Amniotic stem cell (primary cell): ENCODE measurements at places on chromosomes 6 and 20.
A peak's percentile ranks its signal among the peaks of the same experiment; 100 is the strongest.

DNA sequence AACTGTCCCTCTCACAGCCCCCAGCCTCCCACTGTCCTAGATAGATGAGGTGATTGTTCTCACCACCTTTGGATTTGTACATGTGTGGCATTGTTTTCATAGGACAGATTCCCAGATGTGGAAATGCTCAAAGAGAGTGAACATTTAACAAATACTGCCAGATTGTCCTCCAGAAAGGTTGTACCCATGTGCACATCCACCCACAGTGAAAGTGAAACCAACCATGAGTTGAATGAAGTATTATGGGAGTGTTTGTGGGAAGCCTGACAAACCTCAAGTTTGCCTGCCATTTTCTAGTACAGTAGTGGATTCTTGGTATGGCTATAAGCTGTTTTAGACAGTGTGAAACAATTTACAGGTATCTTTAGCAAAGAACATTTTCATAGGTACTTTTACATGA, 42.7 kb downstream of the ANKRD6 start:
- DNase-seq: no peak

DNA sequence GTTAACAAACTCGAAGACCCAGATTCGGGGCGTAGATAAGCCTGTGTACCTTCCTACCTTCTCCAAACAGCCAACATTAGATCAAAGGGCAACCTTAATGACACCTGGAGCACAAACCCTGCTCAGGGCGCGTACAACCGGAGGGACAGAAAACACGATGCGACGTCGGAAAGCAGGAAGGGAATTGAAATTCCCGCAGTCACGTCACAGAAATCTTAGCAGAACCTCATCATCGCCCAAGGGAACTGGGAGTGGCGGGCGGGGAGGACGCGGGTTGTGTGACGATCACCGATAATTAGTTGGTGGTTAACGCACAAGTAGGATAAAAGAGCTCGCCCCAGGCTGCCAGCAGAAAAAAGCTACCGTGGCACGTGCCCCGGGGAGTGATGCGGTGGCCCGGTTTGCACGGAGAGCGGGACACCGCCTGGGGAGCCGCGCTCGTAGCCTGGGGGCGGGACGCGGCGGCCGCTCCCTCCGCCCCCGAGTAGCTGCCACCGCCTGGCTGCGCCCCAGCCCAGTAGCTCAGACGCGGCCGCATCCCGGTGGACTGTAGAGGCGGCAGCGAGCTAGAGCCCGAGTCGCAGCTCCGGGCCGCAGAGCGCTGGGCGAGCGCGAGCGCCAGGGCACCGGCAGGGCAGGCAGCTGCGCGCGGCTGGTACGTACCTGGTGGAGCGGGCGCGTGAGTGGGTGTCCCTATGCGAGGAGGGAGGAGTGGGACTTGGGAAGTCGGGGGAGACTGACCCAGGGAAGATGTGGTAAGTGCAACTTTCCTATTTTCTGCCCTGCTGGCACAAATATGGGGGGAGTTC, at the start of gene PKIB:
Gene PKIB (plus strand): TSS at position 525 of the 809 bp plus-strand sequence. CDS start 107,390 bp downstream, outside the sequence.
- DNase-seq: peak; percentile 6

GRCh38 chr6:15952231-15953151, 176.4 kb upstream of the MYLIP start:
- DNase-seq: no peak

DNA sequence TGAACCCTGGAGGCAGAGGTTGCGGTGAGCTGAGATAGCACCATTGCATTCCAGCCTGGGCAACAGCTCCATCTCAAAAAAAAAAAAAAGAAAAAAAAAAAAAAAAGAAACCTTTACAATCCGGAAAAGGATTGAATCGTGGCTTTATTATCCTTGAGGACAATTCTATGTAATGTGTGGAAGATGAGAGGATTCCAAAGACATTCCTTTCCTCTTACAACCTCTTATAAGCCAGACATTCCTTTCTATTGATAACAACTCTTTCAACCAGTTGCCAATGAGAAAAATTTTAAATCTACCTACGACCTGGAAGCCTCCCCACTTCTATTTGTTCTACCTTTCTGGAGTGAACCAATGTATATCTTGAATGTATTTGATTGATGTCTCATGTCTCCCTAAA, 91.2 kb upstream of the EEF1E1 start:
- DNase-seq: no peak
